ENCODE measurements at places on chromosomes 13 and 19. TPM values are rescaled to one million over a fixed set of nuclear protein-coding genes. Genes with fewer than 3 reads are reported as not detected.

GRCh38 chr13:52187029-52187423 lies 27.6 kb upstream of the NEK3 start:
- no peak overlapping the region for H3K4me3 ChIP-seq
- peaks cover 8% of the 10 kb centered on the region for H3K4me1 ChIP-seq
- no peak for DNase-seq
- H3K27me3 ChIP-seq, result no peaks in the 10 kb centered on the region
- H3K36me3 ChIP-seq, result peaks cover 59% of the 10 kb centered on the region

DNA sequence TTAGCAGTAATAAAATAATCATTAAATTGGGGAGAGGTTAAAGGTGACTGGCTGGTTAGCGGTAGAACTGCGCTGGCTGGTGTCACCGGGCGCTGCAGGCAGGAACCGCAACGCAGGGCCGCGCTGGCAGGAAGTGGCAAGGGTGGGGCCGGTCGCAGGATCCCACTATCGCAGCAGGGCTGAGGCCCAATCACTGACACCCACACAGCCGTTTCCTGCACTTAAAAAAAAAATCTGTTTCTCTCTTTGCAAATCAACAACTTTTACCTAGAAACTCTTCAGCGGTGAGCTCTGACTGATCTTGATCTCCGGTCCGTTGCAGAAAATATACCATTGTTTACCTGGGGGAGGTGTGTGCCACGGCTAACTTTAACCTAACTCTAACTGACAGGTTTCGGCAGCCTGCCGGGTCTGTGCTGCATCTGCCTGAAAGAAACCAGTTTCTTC lies 46.9 kb downstream of the KLF2 start:
- H3K27ac ChIP-seq, result peak overlapping the region; percentile 34
- DNase-seq, result no peak
- peaks cover 67% of the 10 kb centered on the region for H3K4me1 ChIP-seq
- no peaks in the 10 kb centered on the region for H3K27me3 ChIP-seq
- peaks cover 10% of the 10 kb centered on the region for H3K36me3 ChIP-seq
- no peak overlapping the region for H3K4me3 ChIP-seq

DNA sequence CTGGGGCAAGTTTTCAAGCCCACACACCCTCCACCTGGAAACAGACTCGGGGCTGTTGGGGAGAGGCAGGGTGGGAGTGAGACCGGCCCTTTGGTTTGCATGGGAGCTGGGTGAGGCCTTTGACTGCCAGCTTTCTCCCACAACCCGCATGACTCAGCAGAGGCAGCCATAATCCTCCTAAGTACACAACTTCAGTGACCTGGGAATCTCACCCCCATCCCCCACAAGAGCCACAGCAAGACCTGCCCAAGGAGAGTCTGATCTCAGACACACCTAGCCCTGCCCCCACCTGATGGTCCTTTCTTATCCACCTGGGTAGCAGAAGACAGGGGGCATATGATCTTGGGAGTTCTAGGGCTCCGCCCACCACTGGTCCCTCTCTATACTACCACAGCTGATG lies 1615.4 kb downstream of the EFNB2 start:
- no peaks in the 10 kb centered on the region for H3K36me3 ChIP-seq
- no peak for DNase-seq
- no peak overlapping the region for H3K27ac ChIP-seq
- no peaks in the 10 kb centered on the region for H3K27me3 ChIP-seq
- H3K4me3 ChIP-seq, result no peak overlapping the region
- H3K4me1 ChIP-seq, result no peaks in the 10 kb centered on the region

DNA sequence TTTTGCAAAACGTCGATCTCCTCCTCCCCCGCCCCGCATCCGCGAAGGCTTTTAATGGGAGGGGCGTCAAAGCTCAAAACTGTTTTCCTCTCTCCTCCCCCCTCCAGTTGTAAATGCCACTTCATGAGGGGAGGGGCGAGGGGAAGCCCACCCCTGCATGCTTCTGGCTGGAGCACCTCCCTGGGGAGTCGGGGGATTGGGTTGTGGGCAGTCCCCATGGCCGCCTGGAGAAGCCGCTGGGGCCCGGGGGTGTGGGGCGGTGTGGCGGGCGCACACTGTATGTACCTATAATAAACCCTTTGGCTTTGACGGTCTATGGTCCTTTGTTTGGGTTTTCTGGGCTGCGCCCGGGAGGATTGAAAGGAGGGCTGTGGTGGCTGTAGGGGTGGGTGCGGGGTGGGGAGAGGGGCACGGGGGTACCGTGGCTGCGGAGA lies 505 bp upstream of the SHKBP1 start:
- H3K4me1 ChIP-seq, result peaks cover 24% of the 10 kb centered on the region
- H3K27me3 ChIP-seq, result no peaks in the 10 kb centered on the region
- peak overlapping the region; percentile 71 for H3K4me3 ChIP-seq
- DNase-seq, result no peak
- peaks cover 17% of the 10 kb centered on the region for H3K36me3 ChIP-seq

RGL3 gene
- 1.7 TPM for total RNA-seq

RASGRP4 gene
- 7.8 TPM for total RNA-seq

- peaks cover 75% of the 10 kb centered on the region for H3K4me1 ChIP-seq
- H3K4me3 ChIP-seq, result no peak overlapping the region
- no peak for DNase-seq
- H3K36me3 ChIP-seq, result peaks cover 44% of the 10 kb centered on the region
- H3K27ac ChIP-seq, result peak overlapping the region; percentile 100
Observed at GRCh38 chr19:2037651-2038255, 13.3 kb downstream of the MKNK2 start.

DNA sequence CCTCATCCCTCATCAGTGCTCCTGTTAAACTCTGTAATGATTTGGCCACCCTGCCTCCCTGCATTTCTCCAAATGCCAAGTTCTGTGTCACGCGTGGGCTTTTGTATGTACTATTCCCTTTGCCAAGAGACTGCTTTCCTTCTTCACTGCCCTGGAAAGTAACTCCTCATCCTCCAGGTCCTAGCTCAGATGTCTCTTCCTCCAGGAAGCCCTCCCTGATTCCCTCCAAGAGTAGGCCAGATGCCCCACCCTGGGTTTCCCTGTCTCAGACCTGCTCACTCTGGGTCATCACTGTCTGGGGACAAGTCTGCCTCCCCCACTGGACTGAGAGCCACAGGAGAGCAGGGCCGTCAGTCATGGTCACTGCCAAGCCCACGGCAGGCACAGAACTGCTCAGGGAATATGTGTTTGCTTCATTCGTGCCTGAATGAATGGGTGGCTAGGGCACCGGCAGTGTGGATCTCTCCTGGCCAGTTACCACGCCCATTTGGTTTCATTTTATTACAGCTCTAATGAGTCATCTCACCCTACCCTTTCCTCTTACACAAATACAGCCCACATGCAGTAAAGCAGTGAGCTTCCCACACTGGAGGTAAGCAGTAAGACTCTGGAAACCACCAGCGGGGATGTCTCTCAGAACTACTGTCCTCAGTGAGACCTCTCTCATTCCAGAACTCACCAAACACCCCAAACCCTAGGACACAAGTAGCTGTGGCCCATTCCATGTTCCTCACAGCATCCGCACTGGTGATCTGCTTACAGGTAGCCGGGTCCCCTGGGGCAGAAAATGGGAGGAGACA lies 12.1 kb upstream of the GPR4 start:
- H3K4me1 ChIP-seq, result peaks cover 10% of the 10 kb centered on the region
- H3K4me3 ChIP-seq, result no peak overlapping the region
- H3K27ac ChIP-seq, result peak overlapping the region; percentile 45
- no peaks in the 10 kb centered on the region for H3K27me3 ChIP-seq
- no peak for DNase-seq

GRCh38 chr19:14536926-14537692 lies 7.7 kb downstream of the TECR start:
- H3K27me3 ChIP-seq, result no peaks in the 10 kb centered on the region
- H3K4me3 ChIP-seq, result no peak overlapping the region

- no peaks in the 10 kb centered on the region for H3K4me1 ChIP-seq
- no peak overlapping the region for H3K4me3 ChIP-seq
- DNase-seq, result peak; percentile 64
Observed at GRCh38 chr13:101398191-101398590, 18.1 kb downstream of the NALCN start.

DHX34 gene
- total RNA-seq, result 12.4 TPM

Measured in esophagus muscularis mucosa (tissue), 4 donors.